ENCODE measurements at places on chromosomes 1 and 21.

- DNase-seq, result peak; percentile 61
These were observed 120.8 kb upstream of the RRP15 start for GRCh38 chr1:218164111-218164929.

DNA sequence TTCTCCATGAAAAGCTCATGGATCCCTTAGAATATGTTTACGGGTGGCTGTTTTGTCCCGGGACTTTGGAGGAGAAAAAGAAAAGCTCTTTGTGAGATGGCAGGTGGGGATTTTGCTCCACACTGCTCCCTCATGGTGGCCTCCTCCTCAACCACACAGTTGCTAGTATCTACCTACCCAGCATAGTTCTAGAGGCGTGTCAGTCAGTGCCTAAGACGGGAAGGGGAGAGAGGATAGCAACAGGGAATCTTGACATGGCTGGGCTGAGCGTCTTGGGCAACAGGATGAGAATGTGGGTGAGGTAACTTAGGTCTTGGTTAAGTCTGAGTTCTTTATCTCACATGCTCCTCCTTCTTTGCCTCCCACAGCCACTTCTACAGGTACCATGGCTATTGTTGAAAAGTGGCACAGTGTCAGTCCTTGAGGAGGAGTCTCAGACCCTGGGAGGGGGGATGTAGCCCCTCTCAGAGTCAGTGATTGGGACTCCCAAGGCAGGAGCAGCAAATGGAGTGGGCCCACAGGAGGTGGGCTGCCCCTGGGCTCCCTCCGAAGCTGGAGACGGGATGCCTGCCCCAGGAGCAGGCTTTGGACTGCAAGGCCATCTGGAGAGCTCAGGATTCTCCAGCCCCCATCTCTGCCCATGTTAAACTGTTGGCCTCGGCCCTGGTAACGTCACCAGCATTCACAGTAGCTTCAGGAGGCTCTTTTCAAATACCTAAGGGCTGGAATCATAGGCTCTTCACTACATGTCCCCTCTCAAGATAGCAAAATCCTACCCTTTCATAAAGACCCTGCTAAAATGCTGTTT, 75.4 kb downstream of the TENT5C start:
- DNase-seq, result no peak

DNA sequence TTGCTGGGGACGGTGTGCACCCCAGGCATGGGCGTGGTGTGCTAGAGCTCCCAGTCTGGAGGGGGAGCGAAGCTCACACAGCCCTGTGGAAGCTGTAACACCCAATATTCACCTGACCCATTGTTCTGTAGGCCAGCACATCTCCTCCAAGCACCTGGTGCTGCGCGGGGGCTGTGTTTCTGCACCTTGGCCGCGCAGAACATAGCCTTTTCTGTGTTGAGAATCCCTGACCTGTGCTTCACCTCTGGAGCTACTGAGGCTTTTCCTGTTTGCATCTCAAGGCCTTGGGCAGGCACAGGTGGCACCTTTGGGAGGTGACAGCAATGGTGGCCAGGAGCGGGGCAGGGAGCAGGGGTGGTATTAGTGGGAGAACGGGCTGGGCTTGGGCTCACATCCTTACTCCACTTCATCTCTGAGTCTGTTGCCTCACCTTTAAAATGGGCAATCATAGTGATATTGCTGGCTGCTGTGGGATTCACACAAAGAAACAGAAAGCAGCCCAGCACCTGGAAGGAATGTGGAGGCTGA, 343.9 kb upstream of the AJAP1 start:
- no peak for DNase-seq

DNA sequence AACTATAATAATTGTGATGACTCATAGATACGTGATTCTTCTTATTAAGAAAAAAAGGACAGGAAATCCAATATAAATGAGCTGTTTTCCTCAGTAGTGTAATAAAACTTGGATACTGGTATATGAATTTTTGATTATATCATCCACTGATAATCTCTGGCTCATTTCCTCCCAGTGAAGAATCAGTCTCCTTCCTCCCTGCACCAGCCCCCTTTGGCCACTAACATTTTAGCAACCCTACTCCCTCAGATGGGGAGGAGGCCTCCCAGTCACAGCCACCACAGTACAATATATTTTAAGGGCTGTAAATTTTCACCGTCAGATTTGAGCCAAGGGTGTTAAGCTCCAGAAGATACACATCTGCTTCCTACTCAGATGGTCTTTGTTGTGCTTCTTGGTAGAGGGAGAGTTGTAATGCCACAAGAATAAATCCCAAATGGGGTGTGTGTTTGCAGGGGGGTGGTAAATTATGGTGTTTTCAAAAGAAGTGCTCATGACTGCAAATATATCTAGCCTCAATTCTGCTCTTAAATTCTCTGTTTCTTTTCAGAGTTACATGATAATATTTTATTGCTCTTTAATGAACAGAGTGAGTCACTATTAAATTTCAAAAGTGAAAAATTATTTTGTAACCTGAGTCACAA, 153.5 kb downstream of the HLX start:
- DNase-seq, result no peak

DNA sequence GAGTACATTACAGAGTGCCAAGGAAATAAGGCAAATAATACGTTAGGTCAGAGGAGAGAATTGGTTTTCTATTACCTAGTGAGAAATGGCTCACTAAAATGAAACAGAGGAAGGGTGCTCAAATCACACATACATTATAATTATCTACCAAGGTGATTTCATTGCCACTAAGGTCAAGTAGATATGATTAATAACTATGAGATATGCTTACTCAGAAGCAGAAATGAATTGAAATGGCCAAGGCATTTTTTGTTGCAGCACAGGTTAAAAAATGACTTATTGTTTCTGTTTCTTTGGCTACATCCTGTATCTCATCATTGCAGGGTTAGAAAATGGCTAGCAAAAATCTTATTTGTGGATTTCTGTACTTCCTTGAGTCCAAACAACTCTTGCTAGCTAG, 154.5 kb upstream of the GORAB start:
- no peak for DNase-seq

GRCh38 chr1:192045131-192045530, 113.1 kb upstream of the RGS18 start:
- no peak for DNase-seq

DNA sequence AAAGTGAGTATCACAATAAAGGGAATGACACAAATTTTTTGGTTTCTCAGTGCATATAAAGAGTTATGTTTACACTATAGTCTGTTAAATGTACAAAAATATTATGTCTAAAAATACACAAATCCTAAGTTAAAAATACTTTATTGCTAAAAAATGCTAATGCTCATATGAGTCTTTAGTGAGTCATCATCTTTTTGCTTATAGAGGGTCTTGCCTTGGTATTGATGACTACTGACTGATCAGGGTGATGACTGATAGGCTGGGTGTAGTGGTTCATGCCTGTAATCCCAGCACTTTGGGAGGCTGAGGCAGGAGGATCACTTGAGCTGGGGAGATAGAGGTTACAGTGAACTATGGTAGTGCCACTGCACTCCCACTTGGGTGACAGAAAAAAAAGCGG, 12.9 kb upstream of the NUF2 start:
- DNase-seq, result no peak

- no peak for DNase-seq
These were observed 1.8 kb downstream of the ESPN start for GRCh38 chr1:6426277-6426971.

GRCh38 chr1:30915491-30916230, 7.1 kb upstream of the SDC3 start:
- no peak for DNase-seq

DNA sequence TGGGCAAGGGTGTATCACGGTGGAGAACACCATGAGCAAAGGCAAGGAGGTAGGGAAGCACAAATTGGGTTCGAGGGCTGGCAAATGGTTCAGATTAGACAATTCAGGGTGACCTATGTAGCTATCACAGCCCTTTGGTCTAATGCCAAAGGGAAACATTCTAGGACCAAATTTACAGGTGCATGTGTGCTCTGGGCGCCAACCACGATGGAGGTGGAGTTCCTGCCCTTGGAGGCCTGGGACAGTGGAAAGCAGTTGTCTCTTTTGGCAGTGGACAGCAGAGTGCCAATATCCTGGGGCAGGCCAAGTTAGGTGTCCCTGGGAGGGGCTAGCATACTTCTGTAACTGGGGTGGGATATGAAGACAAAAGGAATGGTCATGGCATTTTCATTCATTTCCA, 40.1 kb downstream of the IGFN1 start:
- no peak for DNase-seq

GRCh38 chr21:16983420-16983819, 529.4 kb upstream of the CXADR start:
- DNase-seq, result peak; percentile 17

- DNase-seq, result no peak
These were observed 1888.6 kb downstream of the MRPL39 start for GRCh38 chr21:23718446-23719285.

DNA sequence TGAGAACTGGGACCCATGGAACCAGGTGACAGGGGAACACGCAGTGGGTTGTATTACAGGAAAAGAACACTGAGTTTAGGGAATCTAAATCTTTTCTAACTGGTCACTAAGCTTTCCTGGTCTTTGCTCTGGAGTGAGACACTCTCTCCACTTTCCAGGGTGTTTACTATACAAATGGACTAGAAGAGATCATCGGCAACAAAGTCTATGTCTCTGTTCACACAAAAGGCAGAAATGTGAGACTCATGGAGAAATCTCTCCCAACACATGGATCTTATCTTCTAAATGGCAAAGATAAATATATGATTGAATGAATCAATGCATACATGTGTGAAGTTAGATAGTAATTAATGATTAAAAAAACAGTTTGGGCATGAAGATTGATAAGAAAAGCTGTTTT, 101.6 kb upstream of the DPT start:
- DNase-seq, result no peak

DNA sequence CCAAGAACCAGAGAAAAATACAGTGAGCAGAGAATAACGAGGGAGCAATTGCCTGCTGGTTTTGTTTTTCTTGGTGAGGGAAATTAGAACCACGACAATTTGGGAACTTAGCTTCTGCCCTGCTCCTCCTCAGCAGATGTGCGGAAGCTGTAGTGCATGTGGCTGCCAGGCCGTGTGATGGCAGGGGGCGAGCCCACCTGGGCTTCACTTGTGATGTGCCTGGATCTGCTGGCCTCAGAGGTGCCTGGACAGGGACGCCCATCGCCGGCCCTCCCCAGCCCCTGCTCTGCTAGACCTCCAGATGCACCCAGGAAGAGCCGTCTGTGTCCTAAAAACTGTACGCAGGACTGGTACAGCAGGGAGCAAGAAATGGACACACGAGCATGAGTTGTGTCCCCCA, 28.5 kb upstream of the C1orf174 start:
- DNase-seq, result no peak

DNA sequence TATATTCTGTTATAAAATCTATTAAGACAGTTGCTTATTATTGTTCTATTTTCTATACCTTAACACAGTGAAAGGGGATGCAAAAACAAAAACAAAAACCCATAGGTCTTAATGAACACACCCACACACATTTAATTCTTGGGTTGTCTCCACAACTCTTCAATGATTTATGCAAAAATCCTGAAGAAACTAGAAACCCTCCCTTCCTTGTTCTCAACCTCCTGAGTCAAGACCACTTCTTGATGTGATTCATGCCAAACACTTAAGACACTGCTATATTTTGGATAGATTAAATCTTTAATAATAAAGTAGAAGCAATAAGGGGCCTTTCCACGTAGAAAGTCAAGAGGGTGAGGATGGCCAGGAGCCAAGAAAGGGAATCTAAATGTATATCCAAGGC, 23.4 kb downstream of the SCAF4 start:
- no peak for DNase-seq

- no peak for DNase-seq
These were observed 22.4 kb downstream of the KCNAB2 start for GRCh38 chr1:6068073-6068472.

GRCh38 chr1:29055160-29055559, 68.5 kb downstream of the TMEM200B start:
- no peak for DNase-seq

GRCh38 chr1:150365941-150366340, 2.0 kb downstream of the RPRD2 start:
- no peak for DNase-seq

DNA sequence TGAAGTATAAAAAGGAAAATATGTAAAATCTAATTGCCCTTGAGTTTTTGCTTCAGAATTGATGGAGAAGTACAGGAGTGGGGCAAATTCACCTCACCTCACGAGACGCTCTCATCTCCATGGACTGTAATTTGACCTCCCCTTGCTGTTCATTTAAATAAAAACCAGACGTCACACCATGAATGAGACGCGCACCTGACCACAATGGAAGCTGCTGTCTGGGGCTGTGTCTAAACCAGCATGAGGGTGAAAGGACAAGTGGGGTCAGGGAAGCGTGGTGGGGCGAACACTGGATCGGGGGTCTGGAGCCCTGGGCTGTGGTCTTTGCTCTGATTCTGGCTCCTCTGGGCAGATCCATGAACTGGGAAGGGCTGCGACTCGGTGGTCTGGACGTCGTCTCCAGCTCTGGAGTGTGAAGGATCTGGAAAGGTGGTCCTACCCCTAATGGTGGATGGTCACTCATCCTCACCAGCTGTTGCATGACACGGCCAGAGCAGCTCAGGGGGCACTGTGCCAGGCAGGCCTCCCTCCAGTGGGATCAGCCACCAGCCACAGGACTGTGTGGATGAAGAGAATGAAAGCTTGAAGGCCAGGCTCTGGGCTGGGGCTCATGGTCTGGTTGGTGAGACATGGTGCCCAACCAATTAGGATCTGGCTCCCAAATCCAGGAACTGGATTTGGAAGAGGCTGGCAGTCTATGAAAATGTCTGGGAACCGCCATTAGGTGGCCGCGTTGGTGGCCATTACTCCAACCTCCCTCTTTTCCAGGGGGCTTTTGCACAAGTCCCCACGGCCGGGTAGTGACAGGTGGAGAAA, 728.6 kb downstream of the PTPRU start:
- DNase-seq, result no peak

- no peak for DNase-seq
These were observed 3.4 kb downstream of the ZBTB21 start for GRCh38 chr21:42006765-42007164.

GRCh38 chr1:229029879-229030235, 241.1 kb upstream of the RAB4A start:
- DNase-seq, result no peak

DNA sequence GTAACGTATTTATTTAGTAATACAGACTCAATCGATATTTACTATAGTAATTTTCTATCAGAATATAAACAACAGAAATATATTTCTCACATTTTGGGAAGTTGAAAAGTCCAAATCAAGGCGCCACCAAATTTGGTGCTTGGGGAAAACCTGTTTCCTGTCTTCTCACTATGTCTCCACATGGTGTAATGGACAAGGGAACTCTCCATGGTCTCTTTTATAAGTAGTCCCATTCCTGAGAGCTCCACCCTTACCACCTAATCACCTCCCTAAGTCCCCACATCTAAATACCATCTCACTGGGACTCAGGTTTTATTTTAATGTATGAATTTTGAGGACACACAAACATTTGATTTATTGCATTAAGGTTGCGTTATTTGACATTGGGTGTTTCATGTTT, 848.0 kb downstream of the LTN1 start:
- no peak for DNase-seq

DNA sequence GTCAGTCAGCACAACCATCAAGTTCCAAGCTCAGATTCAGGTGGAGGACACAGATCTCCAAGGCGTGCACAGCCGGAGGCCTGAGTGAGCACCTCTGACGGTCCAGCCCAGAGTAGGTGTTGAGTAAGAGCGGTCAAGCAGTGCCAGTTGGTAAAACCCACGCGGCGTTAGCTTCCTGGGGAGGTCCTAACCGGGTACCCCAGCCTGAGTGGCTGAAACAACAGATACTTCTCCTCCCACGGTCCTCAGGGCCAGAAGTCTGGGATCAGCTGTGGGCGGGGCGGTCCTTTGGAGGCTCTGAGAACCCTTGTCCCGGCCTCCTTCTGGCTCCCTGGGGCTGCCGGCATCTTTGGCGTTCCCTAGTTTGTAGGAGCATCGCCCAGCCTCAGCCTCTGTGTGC, 94.4 kb downstream of the PRDM16 start:
- no peak for DNase-seq

Measured in NCI-H774 (cell line).